ENCODE measurements at places on chromosomes 5 and 9.

- no peak for DNase-seq
Measured at GRCh38 chr5:99187611-99188010, 258.8 kb upstream of the CHD1 start.

DNA sequence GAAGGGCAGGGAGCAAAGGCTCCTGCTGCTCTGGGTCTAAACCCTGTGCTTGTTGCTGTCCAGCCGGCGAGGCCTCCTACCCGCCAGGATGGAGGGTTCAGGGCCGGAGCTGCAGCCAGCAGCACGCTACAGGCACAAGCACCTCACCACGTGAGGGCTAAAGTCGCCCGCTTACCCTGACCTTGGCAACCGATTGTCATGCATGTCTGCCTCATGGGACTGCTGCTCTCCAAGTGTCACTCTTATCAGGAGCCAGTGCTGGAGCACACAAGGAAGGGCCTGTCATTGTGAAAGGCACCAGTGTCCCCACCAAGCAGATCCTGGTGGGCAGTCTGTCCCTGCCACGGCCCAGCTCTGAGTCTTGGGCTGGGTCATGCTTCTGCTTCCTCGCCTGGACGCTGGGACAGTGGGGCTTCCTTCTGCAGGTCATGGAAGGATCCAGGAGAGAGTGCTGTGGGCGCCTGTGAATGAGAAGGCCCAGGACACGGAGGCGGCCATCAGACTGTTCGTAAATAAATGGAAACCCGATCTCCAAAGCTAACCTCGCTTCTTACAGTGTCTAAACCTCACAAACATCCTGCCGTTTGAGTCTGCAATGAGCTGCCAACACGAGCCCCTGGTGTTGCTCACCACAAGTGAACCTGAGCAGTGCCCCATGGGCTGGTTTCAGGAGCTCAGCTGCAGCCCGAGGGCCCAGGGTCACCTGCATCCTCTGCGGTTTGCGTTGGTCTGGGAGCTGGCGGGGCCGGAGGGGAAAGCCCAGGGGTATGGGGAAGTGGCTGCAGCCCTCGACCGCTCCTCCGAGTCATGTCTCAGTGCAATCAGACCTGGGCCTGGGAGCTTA lies 58.2 kb upstream of the RXRA start:
- no peak for DNase-seq

GRCh38 chr5:44089424-44090144 lies 299.6 kb downstream of the FGF10 start:
- DNase-seq: no peak

- DNase-seq: peak; percentile 82
Measured at GRCh38 chr9:98074115-98074990, 17.8 kb downstream of the NANS start.

GRCh38 chr9:85859765-85860164 lies 81.2 kb upstream of the NAA35 start:
- DNase-seq: no peak

DNA sequence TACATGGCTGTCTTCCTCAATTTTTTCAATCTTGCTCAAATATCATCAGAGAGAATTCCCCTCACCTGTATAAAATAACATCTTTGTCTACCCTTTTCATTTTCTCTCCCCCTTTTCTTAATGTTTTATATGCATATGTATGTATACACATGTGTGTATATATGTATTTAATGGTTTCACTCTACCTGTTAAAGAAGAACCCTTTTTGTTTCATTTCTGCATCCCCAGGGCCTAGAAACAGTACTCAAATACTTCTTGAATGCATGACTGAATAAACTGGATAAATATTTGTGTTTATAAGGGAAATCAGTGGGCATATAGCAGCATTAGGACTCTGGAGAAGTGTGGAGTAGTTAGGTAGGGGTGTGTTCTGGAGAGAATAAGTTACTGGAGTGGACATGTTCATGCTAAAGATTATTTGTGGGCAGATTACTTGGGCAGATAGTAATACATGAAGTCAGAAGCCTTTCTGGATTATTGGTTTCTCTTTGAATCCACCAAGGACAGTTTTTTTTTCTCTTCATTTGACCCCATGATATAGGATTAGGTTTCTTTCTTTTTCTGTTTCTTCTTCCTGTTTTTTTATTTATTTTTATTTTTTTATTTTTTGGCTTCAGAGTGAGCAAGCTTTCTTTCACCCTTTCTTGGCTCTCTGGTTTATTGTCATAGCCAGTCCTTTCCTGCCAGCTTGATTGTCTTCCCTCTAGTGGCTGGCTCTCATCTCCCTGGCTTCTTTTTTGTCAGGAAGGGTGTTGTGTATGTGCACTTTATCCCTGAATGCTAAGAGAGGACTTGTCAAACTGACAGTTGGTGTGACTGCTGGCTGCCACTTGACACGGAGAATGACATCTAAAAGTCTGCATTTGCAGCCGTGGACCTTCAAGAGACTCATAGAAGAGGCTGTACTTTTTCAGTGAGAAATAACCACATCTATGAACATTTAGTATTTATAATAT lies 89.3 kb downstream of the ZCCHC7 start:
- peak; percentile 55 for DNase-seq

- no peak for DNase-seq
Measured at GRCh38 chr5:116046261-116046660, 14.0 kb downstream of the ARL14EPL start.

DNA sequence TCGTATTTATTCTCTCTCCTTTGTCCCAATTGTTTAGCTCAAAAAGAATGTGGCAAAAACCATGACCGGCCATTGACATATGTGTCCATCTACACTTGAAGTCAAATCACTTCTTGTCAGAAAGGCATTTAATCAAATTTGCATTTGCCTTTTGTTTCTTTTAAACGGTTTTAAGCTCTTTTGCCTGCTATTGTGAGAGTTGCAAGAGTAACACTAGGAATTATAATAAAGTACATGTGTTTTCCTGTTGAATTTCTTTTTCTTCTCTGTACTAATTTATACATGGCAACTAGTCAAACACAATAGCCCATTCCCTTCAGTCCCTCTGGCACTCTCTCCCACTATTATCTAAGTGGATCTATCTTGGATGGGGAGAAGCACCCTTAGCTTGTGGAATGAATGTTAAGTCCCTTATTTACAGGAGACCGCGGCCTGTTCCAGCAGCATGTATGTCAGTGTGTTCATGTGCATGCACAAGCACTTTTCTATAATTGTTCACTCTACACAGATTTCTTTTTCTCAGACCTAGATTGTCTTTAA lies 3.2 kb downstream of the ADAMTSL1 start:
- no peak for DNase-seq

DNA sequence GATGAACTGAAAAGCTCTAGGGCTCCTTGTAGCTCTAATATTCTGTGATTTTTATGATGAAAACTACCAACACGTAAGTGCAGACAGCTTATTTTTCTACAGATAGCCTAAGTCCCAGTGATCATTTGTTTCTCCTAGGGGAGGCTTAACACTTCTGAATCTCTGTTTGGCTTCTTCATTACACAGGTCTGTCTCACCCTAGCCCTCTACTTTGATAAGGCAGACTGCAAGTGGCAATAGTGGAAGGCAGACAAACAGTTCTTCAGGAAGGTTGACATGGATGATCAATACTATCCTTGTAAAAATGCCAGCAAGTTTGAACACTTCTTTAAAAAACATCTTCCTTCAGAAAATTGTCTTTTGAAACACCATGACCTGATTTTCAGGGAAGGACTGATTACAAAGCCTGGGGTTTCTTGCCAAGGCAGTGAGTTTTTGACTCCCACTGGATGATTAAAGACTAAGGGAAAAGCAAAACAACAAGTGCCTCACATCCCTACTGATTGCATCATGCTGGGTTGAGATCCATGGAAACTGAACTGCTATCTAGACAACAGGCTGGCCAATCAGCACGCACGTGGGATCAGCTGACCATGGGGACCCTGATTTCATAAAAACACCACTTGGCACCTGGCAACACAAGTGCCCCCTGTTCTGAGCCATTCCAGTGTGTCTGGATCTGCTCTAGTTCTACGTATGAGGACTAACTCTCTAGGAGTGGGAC lies 212.2 kb downstream of the SMARCA2 start:
- peak; percentile 10 for DNase-seq

GRCh38 chr5:132746954-132747615 lies at the start of gene CCNI2:
CCNI2 (plus strand) TSS chr5:132747426; CDS start chr5:132747496, 70 bp downstream.
- peak; percentile 91 for DNase-seq

DNA sequence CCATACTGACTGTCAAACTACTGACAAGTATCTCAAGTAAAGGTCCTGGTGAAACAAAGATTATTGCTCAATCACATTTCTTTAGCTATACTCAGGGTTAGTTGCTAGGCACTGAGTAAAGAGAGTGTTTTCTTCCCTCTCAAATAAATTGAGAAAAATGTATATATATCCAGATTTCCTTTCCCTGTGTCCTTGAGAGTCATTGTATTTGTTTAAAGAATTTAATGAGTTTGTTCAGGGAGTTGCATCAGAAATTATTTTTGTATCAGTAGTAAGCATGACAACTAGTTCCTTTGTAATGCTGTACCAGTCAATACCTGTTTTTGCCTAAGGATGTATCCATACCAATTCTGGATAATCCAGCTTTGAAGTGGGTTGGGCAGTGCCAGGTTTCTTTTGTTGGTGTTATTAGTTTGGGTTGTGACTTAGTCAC lies 3.2 kb upstream of the ANKHD1 start:
- no peak for DNase-seq

GRCh38 chr5:88159591-88159990 lies 109.1 kb downstream of the TMEM161B start:
- no peak for DNase-seq

DNA sequence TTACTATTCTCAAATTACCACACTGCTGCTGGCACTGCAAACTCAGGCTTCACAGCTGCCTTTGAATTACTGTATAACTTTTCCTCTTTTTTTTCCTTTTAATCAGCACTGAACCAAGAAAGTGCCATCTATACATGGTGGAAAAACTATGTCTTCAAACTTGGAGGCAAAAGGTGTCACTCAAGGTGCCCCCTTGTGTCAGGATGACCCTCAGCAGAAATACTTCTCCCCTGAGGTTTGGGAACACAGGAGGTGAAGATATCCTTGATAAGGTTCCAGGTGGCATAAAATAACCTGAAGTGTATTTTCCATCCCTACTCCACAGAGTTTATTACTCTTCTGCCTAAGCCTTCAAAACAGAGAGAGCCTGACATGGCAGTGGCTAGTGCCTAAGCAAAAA lies 14.5 kb downstream of the FRMD3 start:
- no peak for DNase-seq

GRCh38 chr9:136789523-136789937 lies 1.6 kb upstream of the TMEM141 start:
- no peak for DNase-seq

DNA sequence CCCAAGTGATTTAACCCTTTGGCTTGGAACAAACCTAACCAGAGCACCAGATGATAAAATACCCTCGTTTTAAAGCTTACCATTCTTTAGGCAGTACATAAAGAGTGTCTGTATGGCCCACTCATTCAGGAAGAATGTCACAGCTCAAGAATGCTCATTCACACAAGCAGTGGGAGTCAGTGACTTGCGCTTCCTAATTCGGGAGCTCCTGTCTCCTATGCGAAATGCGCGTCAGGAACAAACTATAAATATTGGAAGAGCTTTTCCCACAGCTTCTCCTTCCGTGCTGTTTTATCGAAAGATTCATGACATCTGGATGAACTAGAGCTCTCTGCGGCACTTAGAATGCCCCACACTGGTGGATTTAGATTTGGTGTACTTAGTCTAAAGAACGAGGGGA lies 66.6 kb downstream of the NTRK2 start:
- DNase-seq: no peak

DNA sequence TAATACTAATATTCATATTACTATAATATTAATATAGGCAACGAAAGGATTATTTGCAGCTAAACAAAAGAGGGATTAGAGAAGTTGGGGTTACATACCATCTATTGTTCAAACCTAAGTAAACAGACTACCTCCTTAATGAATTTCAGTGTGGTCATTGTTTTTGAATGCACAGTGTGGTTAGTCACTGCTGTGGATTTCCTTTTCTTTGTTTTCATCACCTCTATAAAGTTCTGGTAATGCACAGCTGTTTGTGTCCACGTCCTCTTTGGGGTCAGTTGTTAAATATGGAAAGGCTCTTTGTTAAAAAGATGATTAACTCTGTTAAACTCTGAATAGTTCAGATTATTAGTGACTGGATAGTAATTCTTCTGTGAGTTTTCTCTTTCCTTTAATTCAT lies 233.6 kb downstream of the MAST4 start:
- peak; percentile 36 for DNase-seq

- no peak for DNase-seq
Measured at GRCh38 chr9:128201441-128202369, 1.5 kb upstream of the DNM1 start.

DNA sequence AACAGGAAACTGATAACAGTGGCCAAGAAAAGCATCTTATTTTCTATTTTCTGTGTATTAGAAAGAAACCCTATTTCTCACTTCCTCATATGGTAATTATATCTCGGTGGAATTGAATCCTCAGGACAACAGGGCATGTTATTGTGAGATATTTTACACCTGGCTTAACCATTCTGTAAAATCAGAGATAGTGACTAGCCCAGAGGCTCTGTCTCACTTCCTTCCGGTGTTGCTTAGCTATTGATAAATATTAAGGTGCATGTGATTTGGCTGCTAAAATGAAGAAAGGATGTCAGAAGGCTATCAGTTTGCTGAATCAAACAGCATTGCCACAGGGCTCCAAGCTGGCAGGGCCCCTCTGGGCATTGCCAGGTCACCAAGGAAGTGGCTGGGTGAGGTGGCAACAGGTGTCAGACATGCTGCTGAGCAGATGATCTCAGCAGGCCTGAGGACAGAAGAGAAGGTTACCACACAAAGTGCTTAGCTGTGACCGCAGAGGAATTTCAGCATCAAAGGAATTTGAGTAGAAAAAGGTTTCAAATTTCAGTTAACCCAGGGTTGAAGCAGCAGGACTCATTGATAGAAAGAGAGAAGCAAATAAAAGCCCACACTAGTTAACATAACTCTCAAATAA lies 330.7 kb downstream of the PDE4D start:
- peak; percentile 79 for DNase-seq

GRCh38 chr9:121750259-121750714 lies 98.9 kb downstream of the DAB2IP start:
- DNase-seq: no peak

DNA sequence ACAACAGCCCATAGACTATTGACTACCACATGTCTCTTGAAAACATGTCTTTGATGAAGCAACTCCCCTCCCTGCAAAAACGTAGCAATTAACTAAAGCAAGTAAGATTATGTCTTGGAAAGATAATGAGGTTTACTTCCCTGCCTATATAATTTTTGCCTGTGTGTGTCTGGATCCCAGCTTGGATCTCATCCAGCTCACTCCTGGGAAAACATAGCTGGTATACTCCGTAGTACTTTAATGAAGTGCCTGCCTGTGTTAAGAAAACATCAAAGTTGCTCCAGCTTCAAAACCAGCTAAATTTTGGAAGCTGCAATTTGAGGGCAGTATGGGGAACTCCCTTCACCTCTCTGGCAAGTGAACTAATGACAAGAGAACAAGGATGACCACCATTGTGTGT lies 182.6 kb upstream of the C9orf72 start:
- DNase-seq: no peak

- DNase-seq: peak; percentile 89
Measured at GRCh38 chr5:180802325-180803180, at the start of gene MGAT1. MGAT1 (minus strand) TSS chr5:180802806; CDS start chr5:180792971, 9,835 bp downstream.

Data from GM23338 (cell line).